ENCODE measurements at places on chromosomes 13 and 19.
A peak's percentile ranks its signal among the peaks of the same experiment; 100 is the strongest.

DNA sequence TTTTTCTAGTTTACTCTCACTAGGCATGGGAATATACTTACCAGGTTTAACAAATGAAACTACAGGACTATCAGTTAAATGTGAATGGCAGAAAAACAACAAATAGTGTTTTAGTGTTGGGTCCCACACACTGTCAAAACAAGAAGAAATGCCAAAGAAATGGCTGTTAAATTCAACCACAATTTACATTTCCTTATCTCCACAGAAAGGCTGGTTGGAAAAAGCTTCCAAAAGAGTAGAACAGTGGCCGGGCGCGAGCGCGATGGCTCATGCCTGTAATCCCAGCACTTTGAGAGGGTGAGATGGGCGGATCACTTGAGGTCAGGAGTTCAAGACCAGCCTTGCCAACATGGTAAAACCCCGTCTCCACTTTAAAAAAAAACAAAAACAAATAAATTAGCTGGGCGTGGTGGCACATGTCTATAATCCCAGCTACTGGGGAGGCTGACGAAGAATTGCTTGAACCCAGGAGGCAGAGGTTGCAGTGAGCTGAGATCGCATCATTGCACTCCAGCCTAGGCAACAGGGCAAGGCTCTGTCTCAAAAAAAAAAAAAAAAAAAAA is 66.5 kb downstream of the SERP2 start:
- DNase-seq, result no peak

- peak; percentile 87 for DNase-seq
Observed at GRCh38 chr19:47790398-47790814, 11.9 kb downstream of the SELENOW start.

- DNase-seq, result no peak
Observed at GRCh38 chr13:43339805-43340550, 316.6 kb downstream of the DNAJC15 start.

GRCh38 chr13:94678845-94679244 is 33.5 kb downstream of the SOX21 start:
- DNase-seq, result no peak

GRCh38 chr13:79528759-79529191 is 47.8 kb downstream of the NDFIP2 start:
- no peak for DNase-seq

DNA sequence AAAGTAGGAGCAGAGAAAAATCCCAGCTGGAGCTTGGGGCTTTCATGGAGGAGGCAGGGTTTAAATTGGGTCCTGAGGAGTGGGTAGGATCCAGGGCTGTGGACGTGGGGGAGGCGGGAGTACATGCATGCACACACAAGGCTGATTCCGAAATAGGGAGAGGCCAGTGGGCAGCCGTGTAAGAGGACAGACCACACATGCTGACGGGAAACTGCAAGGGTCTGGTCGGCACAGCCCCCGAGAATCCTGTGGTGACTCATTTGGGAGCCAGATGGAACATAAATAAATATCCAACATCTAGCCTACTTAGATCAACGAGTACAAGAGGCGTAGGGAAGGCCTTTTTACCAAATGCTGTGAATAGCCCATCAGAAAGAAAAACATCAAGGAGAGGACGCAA is 216.3 kb upstream of the ZNF507 start:
- no peak for DNase-seq

- peak; percentile 20 for DNase-seq
Observed at GRCh38 chr19:39916851-39917396, 17.5 kb downstream of the FCGBP start.

GRCh38 chr13:64810750-64811149 is 2419.4 kb downstream of the PCDH9 start:
- DNase-seq, result no peak

- DNase-seq, result peak; percentile 68
Observed at GRCh38 chr19:8445488-8446001, 770 bp downstream of the HNRNPM start.

GRCh38 chr13:48725271-48725670 is 71.5 kb downstream of the CYSLTR2 start:
- no peak for DNase-seq
